ENCODE measurements at places on chromosomes 16 and 17. TPM values are rescaled to one million over a fixed set of nuclear protein-coding genes. Genes with fewer than 3 reads are reported as not detected.

DNA sequence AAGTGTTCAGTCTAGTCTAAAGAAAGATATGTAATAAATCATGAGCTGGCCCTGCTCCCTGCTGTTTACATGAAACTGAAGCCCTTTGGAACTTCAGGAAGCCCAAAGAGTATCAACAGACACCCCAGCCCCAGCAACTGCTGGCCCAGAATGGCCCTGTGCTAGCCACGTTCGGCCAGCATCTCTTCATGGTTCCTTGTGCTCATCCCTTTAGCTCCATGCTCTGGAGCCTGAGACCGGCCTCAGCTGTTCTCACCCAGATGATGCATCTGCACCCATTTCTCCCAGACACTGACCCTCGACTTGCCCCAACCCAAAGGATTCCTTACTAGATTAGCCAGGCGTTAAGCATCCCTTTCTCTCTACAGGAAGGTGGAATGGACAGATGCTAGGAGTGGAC lies 207.3 kb downstream of the HS3ST3B1 start:
- no peaks in the 10 kb centered on the region for H3K27me3 ChIP-seq
- H3K36me3 ChIP-seq: no peaks in the 10 kb centered on the region
- DNase-seq: no peak
- no peaks in the 10 kb centered on the region for H3K4me1 ChIP-seq
- H3K27ac ChIP-seq: no peak overlapping the region
- H3K4me3 ChIP-seq: no peak overlapping the region

DNA sequence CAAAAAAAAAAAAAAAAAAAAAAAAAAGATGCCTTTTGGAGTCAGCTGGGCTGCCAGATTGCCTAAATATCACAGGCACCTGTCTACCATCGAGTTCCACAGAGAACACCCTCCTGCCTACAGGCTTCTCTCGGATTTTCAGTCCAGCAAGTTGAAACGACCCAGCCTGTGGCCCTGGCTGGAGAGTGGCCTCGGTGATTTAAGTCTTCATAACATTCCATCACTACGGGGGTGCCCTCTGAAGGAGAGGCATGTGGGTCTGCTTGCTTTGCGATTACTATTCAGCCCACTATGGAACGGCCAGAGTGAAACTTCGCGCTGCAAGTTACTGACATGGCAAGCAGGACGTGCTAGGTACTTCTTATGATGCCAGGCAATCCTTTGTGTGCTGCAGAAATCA lies 42.8 kb downstream of the MARCHF10 start:
- no peaks in the 10 kb centered on the region for H3K36me3 ChIP-seq
- no peak for DNase-seq
- H3K27ac ChIP-seq: no peak overlapping the region
- no peaks in the 10 kb centered on the region for H3K4me1 ChIP-seq
- H3K4me3 ChIP-seq: no peak overlapping the region

GRCh38 chr17:30333503-30334360 lies at the start of gene TMIGD1:
Gene TMIGD1 (minus strand): TSS chr17:30334057. CDS start chr17:30332133, 1,924 bp downstream.
- peaks cover 2% of the 10 kb centered on the region for H3K4me1 ChIP-seq
- H3K27me3 ChIP-seq: no peaks in the 10 kb centered on the region
- no peaks in the 10 kb centered on the region for H3K36me3 ChIP-seq
- DNase-seq: no peak

KCNG4 gene
- total RNA-seq: not detected

DNA sequence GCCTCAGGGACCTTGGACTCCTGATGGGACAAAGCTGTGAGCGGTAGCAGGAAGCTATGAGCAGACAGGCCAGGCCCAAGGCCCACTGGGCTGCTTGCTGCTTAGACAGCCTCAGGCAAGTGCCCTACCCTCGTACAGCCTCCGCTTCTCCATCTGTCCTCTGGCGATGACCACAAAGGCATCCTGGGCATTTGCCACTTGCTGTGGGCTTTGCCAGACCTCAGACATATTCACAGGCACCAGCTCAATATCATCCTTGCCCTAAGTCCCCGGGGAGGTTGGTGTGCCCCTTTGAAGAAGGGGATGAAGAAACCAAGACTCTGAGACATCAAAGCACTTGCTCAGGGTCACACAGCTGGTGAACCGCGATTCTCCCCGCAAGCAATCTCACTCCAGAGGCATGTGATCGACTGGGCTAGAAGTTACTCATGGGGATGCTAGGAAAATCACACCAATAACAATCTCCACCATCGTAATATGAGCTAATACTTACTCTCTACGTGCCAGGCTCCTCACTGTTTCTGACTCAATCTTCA lies 21.7 kb downstream of the PPL start:
- no peaks in the 10 kb centered on the region for H3K4me1 ChIP-seq

GRCh38 chr17:35467824-35468223 lies 19.3 kb upstream of the SLFN13 start:
- no peaks in the 10 kb centered on the region for H3K36me3 ChIP-seq
- no peaks in the 10 kb centered on the region for H3K27me3 ChIP-seq
- DNase-seq: no peak
- H3K4me1 ChIP-seq: no peaks in the 10 kb centered on the region
- H3K27ac ChIP-seq: no peak overlapping the region

GRCh38 chr16:83923581-83924365 lies 24.9 kb downstream of the MLYCD start:
- no peak for DNase-seq
- peaks cover 20% of the 10 kb centered on the region for H3K36me3 ChIP-seq
- no peaks in the 10 kb centered on the region for H3K27me3 ChIP-seq
- no peak overlapping the region for H3K4me3 ChIP-seq

GRCh38 chr17:78969865-78970264 lies 9.9 kb downstream of the LGALS3BP start:
- no peak overlapping the region for H3K27ac ChIP-seq
- H3K4me1 ChIP-seq: peaks cover 12% of the 10 kb centered on the region
- H3K36me3 ChIP-seq: no peaks in the 10 kb centered on the region
- no peaks in the 10 kb centered on the region for H3K27me3 ChIP-seq
- H3K4me3 ChIP-seq: no peak overlapping the region

CA7 gene
- not detected for total RNA-seq

All from B cell (primary cell).